Stromal cell of bone marrow (primary cell): ENCODE measurements at places on chromosomes 4 and X.

DNA sequence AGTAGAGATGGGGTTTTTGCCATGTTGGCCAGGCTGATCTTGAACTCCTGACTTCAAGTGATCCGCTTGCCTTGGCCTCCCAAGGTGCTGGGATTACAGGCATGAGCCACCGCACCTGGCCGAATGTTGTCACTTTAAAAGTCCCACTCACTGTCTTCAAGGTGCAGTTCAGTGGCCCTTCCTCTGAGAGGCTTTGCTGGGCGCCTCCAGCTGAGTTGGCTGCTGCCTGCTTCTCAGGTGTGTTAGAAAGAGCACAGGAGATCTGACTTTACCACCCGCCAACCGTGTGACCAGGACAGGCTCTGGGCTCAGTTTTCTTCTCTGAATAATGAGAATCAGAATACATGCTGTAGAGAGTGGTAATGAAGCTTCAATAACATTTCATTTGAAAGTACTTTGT, 207.4 kb downstream of the CEP135 start:
- DNase-seq = no peak

DNA sequence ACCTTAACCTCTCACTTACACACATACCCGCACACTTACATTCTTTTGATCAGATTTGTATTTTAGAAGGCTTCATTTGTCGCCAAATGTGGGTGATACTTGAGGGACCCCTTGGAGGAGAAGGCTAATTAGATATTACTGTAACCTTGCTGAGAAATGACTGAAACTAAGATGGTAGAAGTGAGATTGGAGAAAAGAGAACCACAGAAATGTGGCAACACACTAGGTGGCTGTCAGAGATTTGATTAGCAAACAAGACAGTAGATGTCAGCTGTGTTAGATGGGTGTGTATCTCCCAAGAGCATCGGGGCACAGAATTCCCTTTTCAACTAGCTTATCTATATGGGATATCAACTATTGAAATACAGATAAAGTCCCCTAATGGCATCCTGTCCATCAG, 149.3 kb upstream of the FABP2 start:
- DNase-seq = no peak

- DNase-seq = no peak
These were observed 61.8 kb downstream of the RHOH start for GRCh38 chr4:40258627-40259026.

- no peak for DNase-seq
These were observed 60.0 kb downstream of the SHROOM3 start for GRCh38 chr4:76494871-76495590.
